ENCODE measurements at places on chromosomes 6 and 20.

DNA sequence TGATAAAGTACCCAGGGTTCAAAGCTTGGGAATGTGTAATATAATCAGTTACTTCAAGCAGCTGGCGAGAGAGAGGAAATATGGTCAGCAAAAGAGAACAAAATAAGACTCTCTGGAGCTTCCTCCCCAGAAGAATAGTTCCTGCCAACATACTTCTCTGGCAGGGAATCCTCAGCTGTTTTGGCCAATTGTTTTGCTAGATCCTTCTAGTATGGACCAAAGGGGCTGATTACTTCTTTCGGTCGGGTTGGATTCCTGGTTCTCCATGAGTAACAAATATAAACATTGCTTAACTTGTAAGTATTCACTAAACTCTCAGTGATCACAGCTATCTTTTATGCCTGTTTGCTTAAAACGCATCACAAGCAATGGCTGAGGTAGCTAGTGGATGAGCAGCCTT, 31.4 kb upstream of the FBXO9 start:
- no peak for DNase-seq

- DNase-seq = no peak
Measured at GRCh38 chr6:18412644-18413043, 25.5 kb downstream of the RNF144B start.

DNA sequence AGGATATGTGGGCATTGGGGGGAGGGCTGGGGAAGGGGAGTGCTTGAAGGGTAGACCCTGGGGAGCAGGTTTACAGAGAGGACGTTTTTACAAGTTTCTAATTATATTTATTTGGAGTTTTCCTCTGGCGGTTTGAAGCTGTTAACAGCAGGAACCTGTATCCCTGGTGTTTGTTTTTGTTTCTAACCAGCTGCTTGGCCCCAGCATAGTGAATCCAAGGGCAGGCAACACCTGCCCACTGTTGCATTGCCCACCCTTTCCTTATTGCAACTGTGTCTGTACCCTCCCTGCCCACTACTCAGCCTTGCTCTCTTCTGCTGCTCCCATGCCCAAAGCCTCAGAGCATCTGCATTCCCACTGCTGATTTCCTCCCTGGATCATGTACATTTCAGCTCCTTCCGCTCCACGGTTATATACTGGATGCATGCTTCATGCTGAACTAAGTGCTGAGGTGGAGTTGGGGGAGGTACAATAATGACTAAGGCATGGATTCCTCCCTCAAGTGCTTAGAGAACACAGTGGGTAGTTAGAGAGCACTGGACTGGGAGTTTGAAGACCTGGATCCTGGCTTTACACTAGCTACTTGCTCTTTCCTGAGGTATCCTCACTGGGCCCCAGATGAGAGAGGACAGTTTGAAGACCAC, 6.0 kb downstream of the SCUBE3 start:
- no peak for DNase-seq

- peak; percentile 73 for DNase-seq
Measured at GRCh38 chr6:27188885-27189418, 58.5 kb upstream of the PRSS16 start.

GRCh38 chr6:142692942-142693341, 252.0 kb downstream of the HIVEP2 start:
- DNase-seq = peak; percentile 17

GRCh38 chr20:4021906-4022305, 6.5 kb upstream of the RNF24 start:
- no peak for DNase-seq

GRCh38 chr20:33868042-33868441, 56.9 kb downstream of the CHMP4B start:
- DNase-seq = no peak

GRCh38 chr20:23257106-23257761, 93.4 kb upstream of the NXT1 start:
- DNase-seq = no peak

GRCh38 chr6:71224011-71224410, 64.6 kb upstream of the OGFRL1 start:
- DNase-seq = no peak
